ENCODE measurements at places on chromosomes 1 and 21.

DNA sequence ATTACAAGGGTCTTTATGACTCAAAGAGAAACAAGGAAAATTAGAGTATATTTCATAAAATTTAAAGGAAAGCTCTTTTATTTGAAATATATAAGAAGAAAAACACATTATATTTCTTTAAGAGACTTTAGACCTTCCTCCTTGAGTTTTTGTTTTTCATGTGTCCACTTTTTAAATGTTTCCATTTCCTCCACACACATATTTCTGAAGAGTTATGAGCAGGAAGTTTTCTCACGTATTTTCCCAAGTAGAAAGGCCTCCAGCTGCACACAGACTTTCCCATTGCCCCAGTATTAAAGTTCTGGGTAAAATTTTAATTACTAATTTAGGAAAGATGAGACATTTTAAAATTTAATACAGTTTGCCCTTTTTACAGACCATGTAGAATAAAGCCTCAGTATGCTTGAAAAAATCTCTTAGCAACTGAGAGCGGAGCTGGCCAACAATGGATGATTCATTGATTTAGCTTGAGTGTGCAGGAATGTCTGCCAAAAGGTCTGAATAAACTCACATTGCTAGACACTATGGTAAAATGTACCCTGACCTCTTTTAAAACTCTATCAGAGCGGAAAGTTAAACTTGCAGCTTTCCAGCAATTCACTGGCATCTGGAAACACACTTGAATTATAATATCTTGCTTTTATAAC is 57.9 kb downstream of the DDAH1 start:
- DNase-seq, result peak; percentile 92

DNA sequence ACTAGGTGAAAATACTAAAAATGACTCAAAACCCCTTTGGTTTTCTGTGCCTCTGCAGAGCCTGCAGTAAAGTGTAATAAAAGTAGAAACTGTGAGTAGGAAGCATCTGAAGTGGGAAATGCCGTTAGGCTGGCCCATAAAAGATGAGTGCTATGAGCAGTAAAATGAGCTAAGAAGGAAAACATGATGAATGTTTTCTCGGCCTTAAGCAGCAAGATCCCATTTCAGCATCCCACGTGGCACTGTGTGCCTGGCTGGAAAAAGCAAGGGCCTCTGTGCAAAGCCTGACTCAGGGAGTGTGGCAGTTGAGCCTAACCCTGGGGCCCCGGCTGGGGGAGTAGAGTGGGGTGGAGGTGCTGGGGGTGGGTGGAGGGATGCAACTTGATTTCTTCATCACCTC is 109.5 kb downstream of the TBX15 start:
- no peak for DNase-seq

- no peak for DNase-seq
These were observed 765 bp upstream of the HIPK1 start for GRCh38 chr1:113928187-113928930.

DNA sequence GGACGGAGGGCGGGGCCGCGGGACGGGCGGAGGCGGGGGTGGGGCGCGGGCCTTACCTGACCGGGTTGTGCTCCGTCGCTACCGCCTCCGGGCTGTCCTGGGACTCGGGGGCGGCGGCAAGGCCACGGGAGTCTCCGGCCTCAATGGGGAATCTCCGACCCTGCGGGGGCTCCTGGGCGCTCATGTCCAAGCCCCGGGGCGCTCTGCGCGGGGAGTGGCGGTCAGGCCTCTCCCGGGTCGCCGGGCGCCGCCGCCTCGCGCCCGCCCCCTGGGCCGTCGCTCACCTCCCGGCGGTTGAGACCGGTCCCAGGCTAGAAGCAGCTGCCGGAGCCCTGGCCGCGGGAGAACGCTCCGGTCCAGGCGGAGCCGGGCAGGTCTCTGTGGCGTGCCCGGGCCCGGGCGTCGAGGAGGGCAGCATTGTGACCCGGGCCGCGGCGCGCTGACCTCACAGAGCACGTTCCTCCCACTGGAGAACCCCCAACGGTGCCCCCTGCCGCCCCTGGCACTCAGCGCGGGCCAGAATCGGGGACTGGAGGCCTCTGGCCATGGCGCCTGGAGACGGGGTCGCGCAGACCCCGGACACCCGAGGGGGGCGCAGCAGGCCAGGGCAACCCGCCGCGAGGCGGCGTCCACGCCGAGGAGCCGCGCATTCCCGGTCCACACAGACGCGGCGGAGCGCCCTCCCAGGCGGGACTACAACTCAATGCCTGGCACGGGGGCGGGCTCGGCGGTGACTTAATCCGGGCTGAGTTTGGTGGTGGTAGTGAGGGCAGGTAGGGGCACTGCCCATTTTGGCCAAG is 411 bp downstream of the FAM229A start:
- peak; percentile 20 for DNase-seq

DNA sequence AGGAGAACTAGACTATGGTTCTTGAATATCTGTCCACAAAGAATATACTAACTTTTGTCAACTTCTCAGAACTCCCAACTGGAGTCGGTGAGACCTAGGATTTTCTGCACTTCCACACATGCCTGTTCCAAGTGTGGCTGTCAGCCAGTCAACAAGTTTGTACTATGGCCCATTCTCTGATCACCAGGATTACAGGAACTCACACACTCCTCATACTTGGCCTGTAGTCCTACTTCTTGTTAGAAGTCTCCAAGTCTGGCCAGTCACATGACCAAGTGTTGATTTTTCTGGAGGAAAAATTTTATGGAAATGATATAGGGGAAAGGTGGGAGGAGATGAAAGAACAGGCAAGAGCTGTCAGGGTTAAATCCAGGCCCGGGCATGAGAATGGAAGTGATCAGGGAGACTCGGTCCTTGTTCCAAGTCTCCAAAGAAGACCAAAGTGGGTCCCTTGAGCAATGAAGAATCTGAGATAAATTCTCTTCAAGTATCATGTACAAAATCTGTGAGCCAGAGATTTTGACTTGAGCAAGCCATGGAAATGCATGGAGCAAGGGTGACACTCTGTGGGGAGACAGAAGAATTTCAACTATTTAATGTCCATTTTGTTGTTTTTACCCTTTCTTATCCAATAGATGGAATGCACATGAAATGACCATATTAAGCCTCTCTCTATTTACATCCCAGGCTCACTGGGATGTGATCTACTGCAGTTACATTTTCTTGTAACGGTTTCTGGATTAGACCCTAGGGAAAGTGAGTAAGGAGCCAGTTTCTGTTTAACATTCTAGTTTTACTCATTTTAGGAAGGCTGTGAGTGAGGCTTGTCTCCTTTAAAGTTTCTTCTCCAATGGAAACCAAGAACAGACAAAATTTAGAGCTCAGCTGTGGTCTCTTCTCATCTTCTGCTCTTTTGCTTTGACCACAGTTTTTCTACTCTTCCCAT is 320.9 kb downstream of the ASTN1 start:
- DNase-seq, result no peak

DNA sequence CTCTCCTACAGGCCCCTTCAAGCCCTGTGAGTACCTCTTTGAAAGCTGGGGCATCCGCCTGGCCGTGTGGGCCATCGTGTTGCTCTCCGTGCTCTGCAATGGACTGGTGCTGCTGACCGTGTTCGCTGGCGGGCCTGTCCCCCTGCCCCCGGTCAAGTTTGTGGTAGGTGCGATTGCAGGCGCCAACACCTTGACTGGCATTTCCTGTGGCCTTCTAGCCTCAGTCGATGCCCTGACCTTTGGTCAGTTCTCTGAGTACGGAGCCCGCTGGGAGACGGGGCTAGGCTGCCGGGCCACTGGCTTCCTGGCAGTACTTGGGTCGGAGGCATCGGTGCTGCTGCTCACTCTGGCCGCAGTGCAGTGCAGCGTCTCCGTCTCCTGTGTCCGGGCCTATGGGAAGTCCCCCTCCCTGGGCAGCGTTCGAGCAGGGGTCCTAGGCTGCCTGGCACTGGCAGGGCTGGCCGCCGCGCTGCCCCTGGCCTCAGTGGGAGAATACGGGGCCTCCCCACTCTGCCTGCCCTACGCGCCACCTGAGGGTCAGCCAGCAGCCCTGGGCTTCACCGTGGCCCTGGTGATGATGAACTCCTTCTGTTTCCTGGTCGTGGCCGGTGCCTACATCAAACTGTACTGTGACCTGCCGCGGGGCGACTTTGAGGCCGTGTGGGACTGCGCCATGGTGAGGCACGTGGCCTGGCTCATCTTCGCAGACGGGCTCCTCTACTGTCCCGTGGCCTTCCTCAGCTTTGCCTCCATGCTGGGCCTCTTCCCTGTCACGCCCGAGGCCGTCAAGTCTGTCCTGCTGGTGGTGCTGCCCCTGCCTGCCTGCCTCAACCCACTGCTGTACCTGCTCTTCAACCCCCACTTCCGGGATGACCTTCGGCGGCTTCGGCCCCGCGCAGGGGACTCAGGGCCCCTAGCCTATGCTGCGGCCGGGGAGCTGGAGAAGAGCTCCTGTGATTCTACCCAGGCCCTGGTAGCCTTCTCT is 23.5 kb downstream of the UBE2T start:
- DNase-seq, result no peak

DNA sequence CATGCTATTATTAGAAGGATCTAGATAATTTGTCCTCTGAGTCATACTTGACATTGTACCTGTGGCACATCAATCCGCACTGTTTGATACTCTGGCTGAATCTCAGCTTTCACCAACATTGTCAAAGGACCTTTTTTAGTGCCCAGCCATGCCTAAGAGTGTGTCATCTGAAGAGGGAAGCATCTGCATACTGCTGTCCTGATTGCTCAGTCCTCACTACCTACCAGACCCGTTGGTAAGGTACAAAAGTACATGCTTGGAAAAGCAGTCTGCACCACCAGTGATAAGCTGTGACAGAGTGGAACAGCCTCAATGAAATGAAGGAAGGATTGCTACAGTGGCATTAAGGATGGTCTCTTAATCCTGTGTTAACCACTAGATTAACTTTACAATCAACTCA is 17.1 kb downstream of the SYNC start:
- DNase-seq, result no peak

Data from brain microvascular endothelial cell (primary cell).